Panc1 (cell line): ENCODE measurements at places on chromosomes 2 and 18.
A peak's percentile ranks its signal among the peaks of the same experiment; 100 is the strongest.

- DNase-seq, result no peak
Measured at GRCh38 chr18:57440331-57441070, 5.3 kb downstream of the ONECUT2 start.

GRCh38 chr2:111222204-111222866, 101.6 kb downstream of the BCL2L11 start:
- no peak for DNase-seq

DNA sequence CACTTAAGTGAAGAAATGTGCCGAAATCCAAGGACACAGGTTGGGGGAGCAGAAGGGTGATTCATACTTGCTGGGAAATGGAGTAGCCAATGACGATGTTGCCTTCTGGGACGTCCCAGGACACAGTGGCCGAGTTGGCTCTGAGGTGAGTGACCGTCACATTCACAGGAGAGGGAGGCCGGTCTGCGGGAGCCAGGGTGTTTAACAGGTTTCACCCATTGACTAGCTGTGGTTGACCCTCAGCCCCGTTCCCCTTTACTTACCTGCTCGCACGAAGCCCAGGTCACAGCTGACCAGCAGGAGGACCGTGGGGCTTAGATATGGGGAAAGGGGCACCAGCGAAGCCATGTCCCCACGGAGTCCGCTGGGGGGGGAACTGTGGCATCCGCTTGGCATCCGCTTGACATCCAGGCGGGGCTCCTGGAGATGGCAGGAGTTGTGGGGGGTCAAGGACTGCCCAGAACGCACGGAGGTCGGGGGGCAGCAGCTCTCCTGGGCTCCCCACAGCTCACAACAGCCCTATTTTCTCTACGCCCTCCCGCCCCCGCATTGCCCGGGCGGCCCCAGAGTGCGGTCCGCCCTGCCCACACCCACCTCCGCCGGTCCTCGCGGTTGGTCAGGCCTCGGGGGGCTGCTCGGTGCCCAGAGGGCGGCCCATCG, 586 bp downstream of the FNDC4 start:
- DNase-seq, result no peak

DNA sequence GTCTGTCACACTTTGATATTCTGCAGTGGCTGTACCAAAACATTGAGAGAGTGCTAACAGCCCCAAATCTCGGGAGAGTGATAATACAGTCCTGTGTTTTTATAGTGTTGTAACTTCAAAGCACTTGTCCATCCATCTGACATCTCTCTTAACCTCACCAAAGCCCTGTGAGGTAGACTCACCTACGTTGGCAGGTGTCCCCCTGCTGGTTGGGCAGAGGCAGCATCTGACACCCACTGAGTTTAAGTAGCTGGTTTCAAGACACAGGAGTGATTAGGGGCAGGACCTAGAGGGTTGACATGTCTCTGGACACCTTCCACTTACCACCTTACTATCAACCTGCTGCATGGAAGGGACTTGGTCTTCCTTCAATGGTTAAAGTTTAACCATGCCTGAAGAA, 22.9 kb downstream of the COLEC12 start:
- DNase-seq, result no peak

- DNase-seq, result peak; percentile 12
Measured at GRCh38 chr2:190682168-190682567, 33.3 kb downstream of the NAB1 start.

GRCh38 chr2:12624905-12625598, 91.7 kb upstream of the TRIB2 start:
- DNase-seq, result no peak

DNA sequence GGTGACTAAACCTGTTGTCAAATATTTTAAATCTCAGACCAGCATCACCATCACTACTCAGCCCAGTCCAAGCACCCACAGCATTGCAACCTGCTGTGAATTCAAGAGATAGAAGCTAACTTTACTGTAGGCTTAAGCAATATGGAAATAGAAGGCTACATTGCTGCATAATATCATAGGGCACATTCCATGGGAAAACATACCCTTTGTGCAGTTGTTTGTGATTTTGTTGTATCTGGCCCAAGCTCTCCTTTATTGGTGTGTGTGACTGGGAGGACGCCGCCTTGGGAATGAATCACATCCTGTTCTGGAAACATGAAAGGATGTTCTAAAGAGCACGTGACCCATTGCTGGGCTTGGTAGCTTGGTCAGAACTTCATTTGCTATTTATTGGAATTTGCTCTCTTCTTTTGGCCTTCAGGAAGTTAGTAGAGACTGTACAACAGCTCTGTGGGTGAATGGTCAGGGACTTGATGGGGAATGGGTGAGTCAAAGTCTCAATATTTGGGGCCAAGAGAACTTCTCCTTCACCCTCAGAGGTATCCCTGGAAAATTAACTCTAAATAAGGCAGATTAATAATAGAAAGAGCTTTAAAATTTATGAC, 106.8 kb upstream of the SERPINE2 start:
- DNase-seq, result no peak

GRCh38 chr2:98692090-98693054, 38.6 kb downstream of the MGAT4A start:
- DNase-seq, result no peak

DNA sequence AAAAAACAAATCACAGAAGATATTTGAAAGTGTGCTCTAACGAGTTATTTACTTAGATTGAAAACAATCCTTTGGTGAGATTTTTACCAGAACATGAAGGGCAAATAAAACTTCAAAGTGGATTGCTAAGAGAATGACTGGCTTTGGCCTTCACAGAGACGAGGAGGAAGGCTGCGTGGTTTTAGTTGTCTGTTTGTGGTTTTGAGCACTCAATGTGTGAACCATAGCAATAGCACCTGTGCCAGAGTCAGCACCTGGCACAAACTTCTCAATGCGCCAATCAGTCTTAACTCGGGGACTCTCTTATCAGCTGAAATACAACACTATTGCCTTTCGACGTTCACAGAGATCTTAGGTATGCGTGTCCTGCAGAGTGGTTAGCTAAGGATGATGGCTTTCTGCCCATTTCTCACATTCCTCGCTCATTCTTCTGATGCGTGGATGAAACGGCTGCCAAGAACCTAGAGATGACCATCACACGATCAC, 70.0 kb downstream of the MBP start:
- no peak for DNase-seq

- no peak for DNase-seq
Measured at GRCh38 chr2:168348076-168348475, 100.7 kb upstream of the STK39 start.

GRCh38 chr2:68200157-68200787, 42.6 kb downstream of the PNO1 start:
- DNase-seq, result no peak

DNA sequence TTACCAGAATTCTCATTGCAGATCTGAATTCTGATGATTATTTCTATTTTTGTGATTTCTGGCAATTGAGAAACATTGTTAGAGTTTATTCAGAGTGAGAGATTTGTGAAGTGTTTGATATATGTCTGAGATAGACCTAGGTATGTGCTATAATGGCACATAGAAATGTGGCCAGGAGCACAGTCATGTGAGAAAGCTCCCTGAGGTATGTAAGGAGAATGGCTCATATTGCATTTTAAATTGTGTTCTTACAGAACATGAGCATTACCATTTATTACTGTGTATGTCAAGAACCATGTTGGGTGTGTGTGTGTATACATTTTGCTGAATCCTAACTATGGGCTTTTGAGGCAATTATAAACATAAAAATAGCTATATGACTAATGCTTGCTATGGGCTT, 101.2 kb downstream of the RAPGEF4 start:
- DNase-seq, result no peak

DNA sequence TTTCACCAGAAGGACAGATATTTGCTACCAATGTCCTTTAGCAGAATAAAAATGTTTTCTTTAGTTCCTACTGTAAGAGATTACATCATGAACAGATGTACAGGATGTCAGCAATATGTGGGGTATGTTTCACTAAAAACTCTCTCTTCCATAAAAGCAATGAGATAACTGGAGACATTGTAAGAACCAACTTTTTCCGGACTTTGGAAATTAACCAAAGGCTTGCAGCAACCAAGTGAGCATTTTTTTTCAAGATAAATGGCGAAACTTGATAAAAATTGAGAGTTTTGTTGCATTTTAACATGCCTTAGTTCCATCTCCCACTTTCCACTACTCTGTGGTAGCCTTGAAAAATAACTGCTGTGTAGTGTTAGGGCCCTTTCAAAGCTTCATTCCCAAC, 429.8 kb upstream of the CDH2 start:
- no peak for DNase-seq

- DNase-seq, result no peak
Measured at GRCh38 chr2:11753452-11753885, 7.0 kb downstream of the LPIN1 start.

DNA sequence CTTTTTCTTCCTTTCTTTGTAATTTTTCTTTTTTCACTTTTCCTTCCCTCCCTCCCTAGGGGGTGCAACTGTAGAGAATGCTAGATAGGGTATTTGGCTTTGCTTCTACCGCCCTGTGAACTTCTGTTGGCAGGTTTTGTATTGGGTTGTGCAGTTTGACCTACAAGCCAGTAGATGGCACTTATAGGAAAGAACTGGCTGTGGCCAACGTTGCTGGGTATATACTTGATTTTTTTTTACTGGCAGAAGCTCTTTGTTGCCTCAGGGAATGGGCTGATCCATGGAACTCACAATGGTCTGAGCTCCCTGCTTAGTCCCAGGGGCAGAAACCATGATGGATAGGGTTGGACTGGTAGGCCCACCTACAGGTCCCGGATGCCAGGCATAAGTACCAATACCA, 1019.5 kb upstream of the LRRTM1 start:
- no peak for DNase-seq

DNA sequence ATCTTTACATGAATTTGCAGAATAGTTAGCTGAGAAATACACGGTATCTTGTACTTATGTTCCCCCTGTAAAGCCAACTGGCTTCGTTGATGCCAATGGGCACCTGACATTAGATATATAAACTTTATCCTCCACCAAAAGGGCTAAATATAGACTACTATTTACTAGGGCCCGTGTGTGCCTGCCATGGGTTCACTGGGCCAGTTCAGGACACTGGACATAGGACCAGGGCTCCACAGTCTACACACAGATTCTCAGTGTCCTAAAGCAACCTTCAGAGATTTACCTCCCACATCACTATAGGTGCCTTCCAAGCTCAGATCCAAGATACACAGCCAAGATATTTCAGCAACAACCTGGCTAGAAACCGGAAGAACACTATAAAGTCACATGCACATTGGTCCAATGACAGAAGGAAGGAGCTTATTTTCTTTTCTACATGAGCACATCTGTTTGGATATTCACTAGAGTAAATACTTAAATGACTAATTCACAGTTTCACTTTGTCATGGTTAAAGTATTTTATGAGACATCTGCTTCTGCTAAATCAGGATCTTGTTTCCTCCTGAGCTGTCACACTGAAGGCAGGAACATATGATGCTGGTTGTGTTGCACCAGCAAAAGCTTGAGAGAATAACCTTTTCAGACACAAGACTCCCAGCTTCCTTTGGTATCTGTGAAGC, 95.1 kb downstream of the MYO5B start:
- DNase-seq, result no peak

DNA sequence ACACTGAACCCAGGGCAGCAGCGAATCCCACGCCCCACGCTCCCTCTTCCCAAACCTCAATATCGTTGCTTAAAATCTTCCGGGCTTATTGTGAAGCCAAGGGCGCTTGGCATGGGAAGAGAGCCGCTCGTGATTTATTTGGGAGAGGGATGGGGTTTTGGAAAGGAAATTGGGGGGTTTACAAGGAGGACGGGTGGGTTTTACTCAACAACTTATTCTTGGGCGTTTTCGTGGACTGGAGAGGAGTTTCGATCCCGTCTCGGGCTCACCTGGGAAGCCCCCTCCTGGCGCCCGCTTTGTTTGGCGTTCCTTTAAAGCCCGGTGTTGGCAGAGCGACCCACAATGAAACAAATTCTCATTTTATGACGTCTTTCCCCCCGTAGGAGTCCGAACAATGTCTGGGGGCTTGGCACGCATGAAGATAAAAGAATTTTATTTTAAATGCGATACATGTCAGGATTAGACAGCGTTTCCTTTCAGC, 135.3 kb downstream of the INSIG2 start:
- DNase-seq, result no peak

- no peak for DNase-seq
Measured at GRCh38 chr2:204051984-204052556, 115.5 kb downstream of the ICOS start.

DNA sequence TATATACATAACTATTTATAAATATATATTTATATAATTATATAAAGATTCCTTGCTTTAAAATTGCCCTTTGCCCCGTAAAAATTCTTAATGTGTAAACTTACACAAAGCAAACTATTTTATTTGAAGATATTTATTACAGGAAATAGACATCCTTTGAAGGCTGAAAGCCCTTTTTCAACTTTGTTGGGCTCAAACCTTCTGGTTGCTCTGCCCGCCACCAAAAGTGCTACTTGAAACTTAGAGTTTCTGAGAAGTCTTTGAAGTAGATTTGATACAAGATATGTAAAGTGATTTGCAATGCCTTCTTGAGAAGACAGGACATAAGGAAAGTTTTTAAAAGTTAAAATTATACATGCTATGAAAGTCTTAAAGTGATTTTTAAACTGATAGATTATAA, 36.6 kb upstream of the METAP1D start:
- DNase-seq, result no peak

GRCh38 chr2:241981076-241981700, 111.7 kb downstream of the RTP5 start:
- DNase-seq, result no peak

- no peak for DNase-seq
Measured at GRCh38 chr2:3396920-3397559, 17.5 kb downstream of the TRAPPC12 start.

- no peak for DNase-seq
Measured at GRCh38 chr2:176118601-176119339, 2.2 kb downstream of the HOXD10 start.

GRCh38 chr2:36670881-36671595, 25.5 kb upstream of the VIT start:
- no peak for DNase-seq

- no peak for DNase-seq
Measured at GRCh38 chr2:102618452-102619413, 620 bp upstream of the SLC9A2 start.

DNA sequence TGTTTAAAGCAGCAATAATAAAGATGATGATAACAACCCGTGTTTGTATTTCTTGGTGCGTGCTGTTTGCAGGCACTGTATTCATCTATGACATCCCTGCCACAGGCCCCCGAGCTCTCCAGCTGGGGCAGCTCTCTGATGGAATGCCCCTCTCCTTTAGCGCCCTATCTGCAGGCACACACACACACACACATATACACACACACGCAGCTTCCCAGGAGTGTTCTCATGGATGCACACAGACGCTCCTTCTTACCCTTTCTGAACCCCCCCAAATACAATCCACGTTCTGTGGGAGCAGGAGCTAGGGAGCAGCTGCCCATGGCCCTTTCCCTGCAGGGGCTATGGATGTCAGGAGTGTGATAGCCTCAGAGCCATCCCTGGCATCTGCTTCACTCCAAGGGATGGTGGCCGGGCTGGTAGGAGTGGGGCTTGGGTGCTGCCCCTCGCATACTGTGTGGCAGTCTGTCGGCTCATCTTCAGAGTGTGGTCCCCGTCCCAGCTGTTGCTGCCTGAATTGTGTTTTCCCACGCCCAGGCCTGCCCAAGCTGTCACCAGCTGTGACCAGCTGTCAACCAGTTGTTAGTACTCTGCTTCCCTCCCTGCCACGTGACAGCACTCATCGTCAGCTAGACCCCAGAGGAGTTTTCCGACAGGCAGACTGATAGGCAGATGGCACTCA, 50.8 kb upstream of the MYCN start:
- no peak for DNase-seq
